ENCODE measurements at places on chromosomes 6 and 20. TPM values are rescaled to one million over a fixed set of nuclear protein-coding genes. Genes with fewer than 3 reads are reported as not detected.

MAPK13 gene
- 3.4 TPM for total RNA-seq

NKX2-4 gene
- not detected for total RNA-seq

FUCA2 gene
- total RNA-seq: 11.3 TPM

KHDRBS2 gene
- 98.6 TPM for total RNA-seq

C20orf202 gene
- total RNA-seq: 1.3 TPM

BPHL gene
- total RNA-seq: 32.9 TPM

RBM38 gene
- 8.5 TPM for total RNA-seq

L3MBTL1 gene
- 79.5 TPM for total RNA-seq

NOTCH4 gene
- 8.8 TPM for total RNA-seq

PLCB4 gene
- total RNA-seq: 19.1 TPM

HLA-DQA2 gene
- not detected for total RNA-seq

C6orf141 gene
- 1.3 TPM for total RNA-seq

PMEPA1 gene
- 7.5 TPM for total RNA-seq

COL10A1 gene
- total RNA-seq: not detected

GSS gene
- total RNA-seq: 41.9 TPM

ENPP5 gene
- total RNA-seq: 5.0 TPM

CTCFL gene
- not detected for total RNA-seq

TP53TG5 gene
- total RNA-seq: 1.9 TPM

ZC3H12D gene
- 0.31 TPM for total RNA-seq
